ENCODE measurements at places on chromosomes 3 and 15. TPM values are rescaled to one million over a fixed set of nuclear protein-coding genes. Genes with fewer than 3 reads are reported as not detected.

GRCh38 chr15:58690703-58691102 is 58.8 kb downstream of the ADAM10 start:
- no peak overlapping the region for H3K4me3 ChIP-seq
- peaks cover 30% of the 10 kb centered on the region for H3K4me1 ChIP-seq
- DNase-seq, result no peak
- peaks cover 30% of the 10 kb centered on the region for H3K36me3 ChIP-seq
- H3K27ac ChIP-seq, result no peak overlapping the region

DNA sequence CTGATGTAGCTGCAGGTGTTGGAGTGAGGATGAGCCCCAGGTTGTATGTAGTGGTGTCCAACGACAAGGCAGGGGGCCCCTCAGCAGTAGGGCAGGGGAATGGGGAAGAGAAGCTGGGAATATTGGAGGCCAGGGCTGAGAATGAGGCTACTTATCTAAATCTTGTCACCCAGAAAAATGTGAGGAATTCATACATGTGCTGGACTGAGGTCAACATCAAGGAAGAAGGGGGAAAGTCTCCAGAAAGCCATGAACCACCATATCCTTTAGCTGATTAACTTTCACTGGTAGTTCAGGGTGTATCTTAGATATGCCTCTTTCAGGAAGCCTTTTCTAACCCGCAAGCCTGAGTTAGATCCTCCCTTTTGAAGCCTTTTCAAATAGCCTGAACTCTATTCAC is 22.6 kb upstream of the FSTL1 start:
- H3K27ac ChIP-seq, result no peak overlapping the region
- H3K4me3 ChIP-seq, result no peak overlapping the region
- no peaks in the 10 kb centered on the region for H3K36me3 ChIP-seq
- no peaks in the 10 kb centered on the region for H3K4me1 ChIP-seq
- no peak for DNase-seq

Gene MESP1
- total RNA-seq, result 2.1 TPM

DNA sequence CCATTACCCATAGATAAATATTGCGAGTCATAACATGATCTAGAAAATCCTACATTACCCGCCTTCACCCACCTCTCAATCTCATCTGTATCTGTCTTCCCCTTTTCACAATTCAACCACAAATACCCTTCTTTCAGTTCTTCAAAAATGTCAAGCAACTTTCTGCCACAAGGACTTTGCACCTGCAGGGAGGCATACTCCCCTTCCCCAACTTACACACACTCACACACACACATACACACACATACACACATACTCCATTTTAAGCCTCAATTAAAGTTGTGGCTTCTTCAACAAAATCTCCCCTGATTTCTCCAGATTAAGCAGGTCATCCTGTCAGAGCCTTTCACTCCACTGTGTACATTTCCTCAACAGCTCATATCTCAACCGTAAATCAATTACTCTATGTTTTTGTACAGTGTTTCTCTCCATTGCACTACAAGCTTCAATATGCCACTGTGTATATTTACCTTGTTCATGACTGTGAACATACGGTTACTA is 33.1 kb upstream of the CCDC50 start:
- no peaks in the 10 kb centered on the region for H3K36me3 ChIP-seq
- no peak for DNase-seq
- H3K27ac ChIP-seq, result no peak overlapping the region
- H3K4me3 ChIP-seq, result no peak overlapping the region
- no peaks in the 10 kb centered on the region for H3K27me3 ChIP-seq

- peaks cover 19% of the 10 kb centered on the region for H3K36me3 ChIP-seq
- no peak for DNase-seq
- H3K27me3 ChIP-seq, result no peaks in the 10 kb centered on the region
- no peak overlapping the region for H3K4me3 ChIP-seq
Observed at GRCh38 chr15:41832875-41833274, 5.0 kb downstream of the JMJD7 start.

Gene CCDC191
- total RNA-seq, result 2.7 TPM

GRCh38 chr15:86394866-86395265 is 315.2 kb downstream of the AGBL1 start:
- no peak overlapping the region for H3K4me3 ChIP-seq
- no peaks in the 10 kb centered on the region for H3K4me1 ChIP-seq
- no peak for DNase-seq
- peaks cover 3% of the 10 kb centered on the region for H3K27me3 ChIP-seq
- H3K27ac ChIP-seq, result no peak overlapping the region

GRCh38 chr3:19334120-19334519 is 185.8 kb downstream of the KCNH8 start:
- DNase-seq, result no peak
- no peak overlapping the region for H3K27ac ChIP-seq
- H3K27me3 ChIP-seq, result peaks cover 2% of the 10 kb centered on the region

- H3K36me3 ChIP-seq, result peaks cover under 1% of the 10 kb centered on the region
- H3K27ac ChIP-seq, result no peak overlapping the region
- no peak overlapping the region for H3K4me3 ChIP-seq
- no peaks in the 10 kb centered on the region for H3K4me1 ChIP-seq
- no peak for DNase-seq
- peaks cover 13% of the 10 kb centered on the region for H3K27me3 ChIP-seq
Observed at GRCh38 chr3:25454005-25454927, 26.2 kb downstream of the RARB start.

GRCh38 chr15:89364341-89364740 is 29.7 kb upstream of the POLG start:
- no peak overlapping the region for H3K4me3 ChIP-seq
- H3K36me3 ChIP-seq, result no peaks in the 10 kb centered on the region
- peaks cover 89% of the 10 kb centered on the region for H3K27me3 ChIP-seq
- H3K4me1 ChIP-seq, result peaks cover 6% of the 10 kb centered on the region
- DNase-seq, result no peak

Gene OR5H1
- total RNA-seq, result not detected

Data from activated naive CD8-positive, alpha-beta T cell treated with anti-CD3 and anti-CD28 coated beads, Interleukin-2, amount 10 ng/mL, durations not matched to agents 7 days and 5 days (primary cell).